CD4-positive, alpha-beta memory T cell (primary cell): ENCODE measurements at places on chromosomes 7 and 10.
A peak's percentile ranks its signal among the peaks of the same experiment; 100 is the strongest.

DNA sequence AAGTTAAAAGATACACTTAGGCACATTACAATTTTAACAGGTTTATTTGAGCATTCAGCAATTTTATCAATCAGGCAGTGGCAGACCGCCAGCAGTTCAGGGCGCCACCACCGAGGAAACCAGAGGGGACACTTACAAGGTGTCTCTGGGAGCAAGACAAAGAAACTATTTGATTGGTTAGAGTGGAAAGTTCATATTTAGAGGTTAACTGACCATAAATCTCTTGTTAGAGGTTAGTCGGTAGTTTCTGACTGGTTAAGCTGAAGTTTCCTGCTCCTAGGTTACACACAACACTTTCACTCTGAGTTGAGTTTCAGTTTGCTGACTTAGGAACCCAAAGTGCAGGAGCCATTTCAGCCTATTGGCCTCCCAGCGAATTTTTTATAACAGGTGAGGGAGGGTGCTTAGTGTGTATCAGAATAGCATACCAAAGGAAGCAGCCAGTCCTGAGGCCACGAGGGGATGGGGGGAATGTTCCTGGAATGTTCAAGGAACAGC, 10.8 kb upstream of the PVRIG start:
- DNase-seq, result peak; percentile 20

GRCh38 chr10:12177642-12178041, 18.0 kb downstream of the NUDT5 start:
- DNase-seq, result no peak

- DNase-seq, result no peak
These were observed 23.6 kb upstream of the PFKP start for GRCh38 chr10:3043512-3044368.

- DNase-seq, result no peak
These were observed 34.3 kb downstream of the FAM53B start for GRCh38 chr10:124709861-124710260.

- no peak for DNase-seq
These were observed 147.8 kb upstream of the EEPD1 start for GRCh38 chr7:36005293-36005692.

DNA sequence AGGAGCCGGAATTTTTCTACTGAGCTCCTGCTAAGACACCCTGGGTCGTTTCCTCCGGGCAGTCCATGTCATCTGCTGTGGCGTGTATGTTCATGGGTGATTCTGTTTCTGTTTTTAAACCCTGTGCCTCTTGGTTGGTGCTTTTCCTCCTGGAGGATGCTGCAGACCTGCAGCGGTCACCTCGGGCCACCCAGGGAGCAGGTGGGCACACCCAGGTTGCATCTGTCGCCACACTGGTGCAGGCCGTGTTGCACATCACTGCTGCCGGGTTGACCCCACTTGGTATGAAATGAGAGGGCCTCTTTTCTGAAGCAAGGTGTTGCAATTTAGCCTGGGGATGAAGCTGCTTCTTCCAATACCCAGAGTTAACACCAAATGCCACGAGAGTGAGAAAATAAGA, 127.2 kb downstream of the CUX1 start:
- no peak for DNase-seq

DNA sequence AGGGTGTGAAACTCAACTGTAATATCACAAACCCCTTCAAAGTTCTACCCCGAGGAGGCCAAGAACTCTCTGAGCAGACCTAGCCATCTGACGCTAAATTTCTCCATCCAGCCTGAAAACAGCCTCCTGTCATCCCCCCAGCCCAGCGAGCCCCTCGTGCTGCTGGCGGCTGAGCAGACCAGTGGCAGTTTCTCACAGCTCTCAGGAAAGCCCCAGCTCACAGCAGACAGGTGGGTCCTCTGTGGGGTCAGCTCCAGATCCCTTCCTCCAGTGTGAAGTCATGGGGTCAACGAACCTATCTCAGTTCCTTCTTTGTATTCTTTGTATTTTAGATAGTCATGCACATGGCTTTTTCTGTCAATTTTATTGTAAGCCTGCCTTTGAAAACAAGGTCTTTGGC, 7.8 kb downstream of the GARIN1A start:
- no peak for DNase-seq

GRCh38 chr7:130160455-130160854, 44.8 kb downstream of the TMEM209 start:
- DNase-seq, result no peak

DNA sequence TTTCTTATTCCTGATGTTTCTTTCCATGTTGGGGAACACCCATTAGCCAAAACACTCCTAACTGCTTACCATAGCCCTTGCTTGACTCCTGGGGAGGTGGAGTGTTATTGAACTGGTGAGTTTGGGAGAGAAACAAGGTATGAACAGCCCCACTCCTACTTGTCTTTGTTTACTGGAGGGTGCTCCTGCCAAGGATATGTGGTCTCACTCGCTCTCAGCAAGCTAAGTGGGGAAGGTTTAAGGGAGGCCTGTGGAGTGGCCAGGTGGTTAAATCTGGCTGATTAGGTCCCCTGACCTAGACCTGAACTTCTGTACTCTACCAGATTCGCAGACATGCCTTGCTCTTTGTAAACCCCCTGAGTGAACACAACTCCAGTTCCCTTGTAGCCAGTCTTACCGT, 300.1 kb downstream of the PTEN start:
- no peak for DNase-seq

DNA sequence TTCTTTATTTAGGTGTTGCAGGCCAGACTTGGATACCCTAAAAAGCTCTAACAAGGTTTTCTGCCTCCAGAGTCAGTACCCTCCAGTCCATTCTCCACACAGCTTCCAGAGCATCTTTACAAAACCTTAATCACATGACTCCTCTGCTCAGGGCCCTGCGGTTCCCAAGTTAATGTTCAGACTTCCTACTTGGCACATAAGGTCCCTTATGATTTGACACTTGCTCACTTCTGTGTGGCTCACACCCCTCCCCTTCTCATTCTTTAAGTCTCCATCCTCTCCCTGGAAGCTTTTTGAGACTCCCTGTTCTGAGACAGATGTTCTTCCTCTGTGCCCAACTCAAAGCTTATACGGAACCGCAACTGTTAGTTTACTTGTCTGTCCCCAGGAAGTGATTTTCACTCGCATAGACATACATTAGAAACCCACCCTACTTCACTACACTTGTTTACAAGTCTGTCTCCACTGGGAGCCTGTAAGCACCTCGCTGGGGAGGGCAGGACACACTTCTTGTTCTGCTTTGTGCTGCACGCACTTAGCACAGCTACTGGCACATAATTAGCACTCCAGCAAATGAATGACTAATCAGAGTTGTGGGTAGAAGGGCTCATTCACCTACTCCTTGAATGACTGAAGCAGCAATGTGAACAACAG, 154.3 kb upstream of the LAMB4 start:
- DNase-seq, result no peak

GRCh38 chr10:33966946-33967345, 632.5 kb upstream of the NRP1 start:
- no peak for DNase-seq

- no peak for DNase-seq
These were observed 206.5 kb upstream of the CNTNAP2 start for GRCh38 chr7:145909991-145910513.

GRCh38 chr7:18936265-18936664, 181.2 kb downstream of the TWIST1 start:
- DNase-seq, result no peak

DNA sequence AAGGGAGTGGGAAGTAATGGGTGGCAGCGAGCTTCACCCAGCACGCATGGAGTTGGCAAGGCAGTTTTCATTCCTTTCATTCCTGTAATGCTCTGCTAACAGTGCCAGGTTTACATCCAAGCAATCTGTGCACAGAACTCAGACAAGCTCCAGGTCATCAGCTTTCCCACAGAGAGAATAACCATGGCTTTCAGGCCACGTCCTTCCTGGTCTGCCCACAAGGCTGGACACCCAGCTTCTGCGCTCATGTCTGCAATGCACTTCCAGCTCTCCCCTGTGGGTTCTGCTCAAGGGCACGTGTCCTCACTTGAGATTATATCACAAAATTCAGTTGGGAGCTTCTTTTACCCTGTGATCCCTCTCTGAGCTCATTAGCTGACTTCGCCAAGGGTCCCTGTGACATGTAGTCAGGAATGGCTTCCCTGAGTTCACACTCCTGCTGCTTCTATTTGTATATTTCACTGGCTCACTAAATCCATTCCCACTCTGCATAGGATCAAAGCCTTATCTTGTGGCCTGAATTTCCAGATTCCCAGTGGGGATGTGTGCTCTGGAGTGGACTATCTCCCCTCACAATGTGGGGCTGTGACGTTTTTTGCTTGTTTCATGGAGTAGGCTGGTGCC, 18.6 kb downstream of the AKR1C2 start:
- no peak for DNase-seq

DNA sequence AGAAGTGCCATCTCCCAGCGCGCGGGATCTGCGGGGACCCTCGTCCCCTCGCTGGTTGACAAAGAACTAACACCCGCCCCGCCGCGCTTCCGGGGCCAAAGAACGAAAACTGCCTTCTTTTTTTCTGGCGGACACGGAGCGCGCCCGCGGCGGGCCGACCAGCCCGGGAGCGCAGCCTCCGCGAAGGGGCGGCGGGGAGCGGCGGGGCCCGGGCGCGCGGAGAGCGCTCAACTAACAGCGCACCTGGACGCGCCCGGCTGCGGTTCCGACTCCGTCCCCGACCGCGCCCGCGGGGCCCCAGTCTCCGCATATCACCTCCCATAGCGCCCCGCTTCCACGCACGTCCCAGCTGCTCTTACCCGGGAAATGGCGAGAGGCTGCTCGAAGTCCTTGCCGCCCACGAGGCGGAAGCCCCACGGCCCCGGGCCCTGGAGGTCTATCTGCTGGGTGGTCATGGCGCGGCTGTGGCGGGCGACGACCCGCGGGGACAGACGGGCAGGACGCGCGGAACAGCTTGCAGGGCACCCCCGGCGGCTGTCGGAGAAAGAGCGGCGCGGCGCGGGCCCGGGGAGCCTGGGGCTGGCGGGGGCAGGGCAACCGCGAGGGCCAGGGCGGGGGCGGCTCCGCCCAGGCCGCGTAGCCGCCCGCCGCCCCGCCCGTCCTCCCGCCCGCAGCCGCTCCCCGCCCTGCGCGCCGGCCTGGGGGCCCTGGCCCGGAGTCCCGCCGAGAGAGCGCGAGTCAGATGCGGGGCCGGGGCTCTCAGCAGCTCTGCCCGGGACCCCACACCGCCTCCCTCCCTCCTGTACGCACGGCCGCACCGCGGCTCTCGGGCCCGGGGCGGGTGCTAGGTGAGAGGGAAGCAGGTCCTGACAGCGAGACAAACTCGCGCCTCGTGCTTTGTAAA, at the start of gene PDLIM1:
PDLIM1 (minus strand) TSS at position 543 of the 904 bp plus-strand sequence; CDS start at position 455, 88 bp downstream.
- DNase-seq, result no peak

DNA sequence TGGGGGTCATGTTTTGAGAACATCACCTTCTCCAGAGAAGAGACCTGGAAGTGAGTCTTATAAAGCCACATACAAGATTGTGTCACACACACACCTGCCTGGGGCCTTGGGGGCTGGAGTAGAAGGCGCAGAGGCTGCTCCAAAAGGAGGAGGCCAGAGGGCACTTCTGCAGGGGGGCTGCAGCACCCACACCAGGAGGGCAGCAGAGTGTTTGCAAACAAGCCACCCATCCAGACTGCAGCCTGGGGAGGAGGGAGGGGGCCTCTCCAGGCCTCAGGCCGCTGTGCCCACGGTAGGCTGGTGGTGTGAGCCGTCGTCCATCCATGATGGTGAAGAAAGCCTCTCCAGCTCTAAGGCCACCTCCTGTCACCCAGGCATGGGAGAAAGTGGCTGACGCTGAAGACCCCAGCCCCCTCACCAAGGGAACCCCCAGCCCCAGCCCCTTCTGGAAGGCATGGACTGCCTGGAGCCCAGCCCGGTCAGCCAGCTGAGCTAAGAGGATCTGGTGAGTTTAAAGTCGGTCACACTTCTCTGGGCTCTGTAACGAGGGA, 77.5 kb downstream of the FOXL3 start:
- DNase-seq, result no peak

DNA sequence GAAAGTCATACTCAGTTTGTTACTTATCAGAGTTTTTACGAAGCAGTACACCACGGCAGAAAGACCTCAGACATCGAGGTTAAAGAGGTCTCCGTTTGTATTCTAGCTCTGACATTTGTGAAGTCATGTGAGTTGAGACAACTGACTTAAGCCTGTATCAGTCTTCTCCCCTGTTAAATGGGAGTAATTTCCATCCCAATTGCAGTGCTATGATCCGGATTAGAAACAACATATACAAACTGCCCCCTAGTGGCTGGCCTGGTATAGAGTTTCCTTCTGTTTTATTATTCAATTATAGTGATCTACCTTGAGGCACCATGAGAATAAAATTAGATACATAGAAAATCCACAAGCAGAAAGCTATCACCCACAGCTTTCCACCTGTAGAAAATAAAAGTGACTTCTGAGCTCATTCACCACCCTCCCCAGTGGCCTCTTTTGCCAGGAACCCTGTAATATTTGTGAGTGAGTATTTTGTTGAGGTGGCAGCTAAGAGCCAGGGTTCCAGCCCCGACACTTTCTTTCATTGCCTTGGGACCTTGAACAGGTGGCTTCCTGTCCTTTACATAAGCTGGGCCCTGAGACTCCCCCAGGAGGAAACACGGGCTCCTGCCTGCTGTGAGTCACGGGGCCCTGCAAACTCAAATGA, 607.2 kb upstream of the MGMT start:
- no peak for DNase-seq

DNA sequence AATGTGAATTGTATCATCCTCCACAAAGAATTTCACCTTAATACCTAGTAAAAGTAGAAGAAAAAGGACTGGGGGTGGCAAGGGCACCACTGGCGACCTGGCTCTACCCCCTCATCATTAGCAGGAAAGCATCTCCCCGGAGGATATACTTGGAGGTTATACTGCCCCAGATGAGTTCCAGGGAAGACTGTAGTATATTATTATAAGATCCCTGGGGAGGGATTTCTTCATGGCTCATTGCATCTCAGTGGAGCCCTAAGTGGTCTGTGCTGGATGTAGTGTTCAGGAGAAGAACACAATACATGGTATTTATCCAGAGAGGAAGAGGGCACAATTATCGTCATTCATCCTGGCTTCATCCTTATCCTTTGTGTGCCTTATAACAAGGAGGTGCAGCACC, 14.2 kb upstream of the DYNC1I1 start:
- no peak for DNase-seq

DNA sequence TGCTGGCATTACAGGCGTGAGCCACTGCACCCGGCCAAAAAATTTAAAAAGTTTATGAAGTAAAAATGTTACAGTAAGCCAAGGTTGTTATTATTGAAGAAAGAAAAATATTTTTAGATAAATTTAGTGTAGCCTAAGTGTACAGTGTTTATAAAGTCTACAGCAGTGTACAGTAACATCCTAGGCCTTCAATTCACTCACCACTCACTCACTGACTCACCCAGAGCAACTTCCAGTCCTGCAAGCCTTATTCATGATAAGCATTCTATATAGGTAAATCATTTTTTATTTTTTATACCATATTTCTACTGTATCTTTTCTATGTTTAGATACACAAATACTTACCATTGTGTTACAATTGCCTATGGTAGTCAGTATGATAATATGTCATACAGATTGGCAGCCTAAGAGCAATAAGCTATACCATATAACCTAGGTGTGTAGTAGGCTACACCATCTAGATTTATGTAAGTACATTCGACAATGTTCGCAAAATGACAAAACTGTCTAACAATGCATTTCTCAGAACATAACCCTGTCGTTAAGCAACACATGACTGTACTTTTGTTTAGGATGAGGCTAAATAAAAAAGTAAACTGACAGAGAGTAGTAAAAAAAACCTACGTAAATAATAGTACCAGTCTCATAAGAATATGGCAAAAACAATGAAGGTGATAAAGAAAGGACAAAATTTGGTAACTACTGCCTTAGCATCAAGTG, 77.8 kb upstream of the FAM133B start:
- DNase-seq, result no peak

GRCh38 chr10:23031318-23031717, 64.1 kb upstream of the MSRB2 start:
- DNase-seq, result no peak

GRCh38 chr7:47523401-47523800, 58.5 kb downstream of the TNS3 start:
- DNase-seq, result no peak
